ENCODE measurements at places on chromosomes 1 and 21.

- DNase-seq: no peak
These were observed 195.5 kb upstream of the NCAM2 start for GRCh38 chr21:20802631-20803260.

- no peak for DNase-seq
These were observed 92.0 kb downstream of the VWA5B1 start for GRCh38 chr1:20382711-20383110.

DNA sequence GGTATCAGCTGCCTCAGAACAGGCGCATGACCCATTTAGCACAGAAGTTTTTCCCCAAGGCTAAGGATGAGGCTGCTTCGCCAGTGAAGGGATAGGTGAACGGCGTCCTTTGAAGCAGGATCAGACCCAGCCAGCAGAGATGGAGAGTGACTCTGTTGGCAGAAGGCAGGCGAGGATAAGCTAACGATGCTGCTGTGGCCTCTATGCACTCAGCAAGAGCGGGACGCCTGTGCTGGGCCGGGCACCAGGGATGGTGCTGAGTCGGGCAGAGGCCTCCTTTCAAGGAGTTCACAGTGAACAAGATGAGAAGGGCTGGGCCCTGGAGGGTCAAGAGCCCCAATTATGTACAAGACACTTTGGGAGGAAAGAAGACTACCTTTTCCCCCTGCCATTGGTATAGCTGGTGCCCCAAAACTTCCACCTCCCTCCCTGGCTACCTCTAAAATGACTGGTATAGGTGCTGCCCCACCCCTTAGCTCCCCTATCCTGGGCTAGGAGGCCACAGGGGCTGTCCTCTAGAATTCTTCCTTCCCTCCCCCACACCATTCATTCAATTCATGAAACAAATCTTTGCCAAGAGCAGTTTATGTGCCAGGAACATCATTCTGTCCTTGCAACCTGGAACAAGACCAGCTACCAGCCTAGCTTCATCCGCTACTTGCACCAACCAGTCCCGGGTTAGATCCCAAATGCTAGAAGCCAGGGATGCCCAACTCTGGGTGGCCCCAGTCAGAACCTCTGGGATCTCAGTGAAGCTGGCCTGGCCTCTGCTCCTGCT lies 7.5 kb downstream of the XKR8 start:
- no peak for DNase-seq

DNA sequence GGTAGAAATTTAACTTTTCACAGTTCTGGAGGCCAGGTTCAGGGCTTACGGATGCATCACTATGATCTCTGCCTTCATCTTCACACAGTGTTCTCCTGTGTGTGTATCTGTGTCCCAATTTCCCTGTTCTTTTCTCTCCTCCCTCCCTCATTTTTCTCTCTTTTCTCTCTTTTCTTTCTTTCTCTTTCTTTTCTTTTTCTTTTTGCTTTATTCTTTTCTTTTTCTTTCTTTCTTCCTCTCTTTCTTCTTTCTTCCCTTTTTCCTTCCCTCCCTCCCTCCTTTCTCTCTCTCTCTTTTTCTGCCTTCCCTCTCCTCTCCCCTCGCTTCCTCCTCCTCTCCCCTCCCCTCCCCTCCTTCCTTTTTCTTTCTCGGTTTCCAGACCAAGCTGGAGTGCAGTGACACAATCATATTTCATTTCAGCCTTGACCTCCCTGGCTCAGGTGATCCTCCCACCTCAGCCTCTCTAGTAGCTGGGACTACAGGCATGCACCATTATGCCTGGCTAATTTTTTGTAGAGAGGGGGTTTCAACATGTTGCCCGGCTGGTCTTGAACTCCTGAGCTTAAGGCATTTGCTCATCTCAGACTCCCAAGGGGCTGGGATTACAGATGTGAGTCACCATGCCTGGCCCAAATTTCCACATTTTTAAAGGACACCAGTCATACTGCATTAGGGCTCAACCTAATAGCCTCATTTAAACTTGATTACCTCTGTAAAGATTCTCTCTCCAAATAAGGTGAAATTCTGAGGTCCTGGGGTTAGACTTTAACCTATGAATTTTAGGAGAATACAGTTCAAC lies 115.9 kb downstream of the HUNK start:
- no peak for DNase-seq

DNA sequence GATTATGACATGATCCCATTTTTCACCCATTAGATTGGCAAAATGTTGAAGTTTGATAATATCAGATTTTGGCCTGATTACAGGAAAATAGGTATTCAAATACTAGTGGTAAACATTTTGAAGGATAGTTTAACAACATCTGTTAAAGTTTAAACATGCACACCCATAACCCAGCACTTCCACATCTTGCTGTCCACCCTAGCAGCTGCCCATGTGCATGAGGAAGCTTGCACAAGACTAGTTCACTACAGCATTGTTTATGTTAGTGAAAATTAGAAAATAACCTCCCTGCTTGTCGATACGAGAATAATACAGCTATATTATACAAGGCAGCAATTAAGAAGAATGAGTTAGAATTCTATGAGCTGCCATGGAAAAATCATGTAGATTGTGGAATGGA lies 127.6 kb downstream of the C1orf21 start:
- DNase-seq: no peak

GRCh38 chr21:14863745-14864210 lies 201.0 kb downstream of the NRIP1 start:
- no peak for DNase-seq

DNA sequence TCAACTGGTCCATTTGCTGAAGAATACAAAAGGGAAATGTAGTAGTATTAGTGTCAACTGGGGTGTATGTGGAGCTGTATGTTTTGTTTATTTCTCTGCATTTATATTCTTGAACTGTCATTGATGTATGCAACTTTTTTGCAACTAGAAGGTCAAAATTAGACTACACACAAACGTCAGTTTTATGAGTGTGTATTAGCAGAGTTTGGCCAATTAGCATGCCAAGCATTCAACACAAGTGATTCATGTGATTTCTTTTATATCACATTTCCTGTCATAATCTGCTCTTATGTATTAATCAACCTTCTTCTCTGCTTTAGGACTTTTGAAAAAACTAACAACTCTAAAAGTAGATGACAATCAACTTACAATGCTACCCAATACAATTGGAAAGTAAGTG lies 211.1 kb downstream of the LRRC40 start:
- DNase-seq: no peak

GRCh38 chr1:157497987-157498735 lies 54.2 kb downstream of the FCRL5 start:
- no peak for DNase-seq

- peak; percentile 57 for DNase-seq
These were observed 192.3 kb downstream of the SLC45A1 start for GRCh38 chr1:8510041-8510823.

- DNase-seq: no peak
These were observed 91.7 kb downstream of the C1orf94 start for GRCh38 chr1:34268311-34268954.

DNA sequence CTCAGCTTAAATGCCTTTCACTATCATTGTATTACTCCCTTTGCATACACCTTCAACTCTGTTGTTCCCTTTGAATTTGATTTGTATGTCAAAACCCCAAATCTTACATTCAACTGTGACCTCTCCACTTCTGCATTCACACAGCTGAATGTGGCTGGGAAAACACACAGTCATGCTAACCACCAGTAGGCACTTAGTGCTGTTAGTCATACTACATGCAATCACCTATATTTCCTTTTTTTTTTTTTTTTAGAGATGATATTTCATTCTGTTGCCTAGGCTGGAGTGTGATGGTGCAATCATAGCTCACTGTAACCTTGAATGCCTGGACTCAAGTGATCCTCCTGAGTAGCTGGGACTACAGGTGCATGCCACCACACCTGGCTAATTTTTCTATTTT lies 16.2 kb downstream of the BTBD8 start:
- no peak for DNase-seq

GRCh38 chr1:180504186-180504585 lies 1.8 kb upstream of the ACBD6 start:
- no peak for DNase-seq

GRCh38 chr1:162562470-162562828 lies 927 bp downstream of the UAP1 start:
- DNase-seq: no peak

DNA sequence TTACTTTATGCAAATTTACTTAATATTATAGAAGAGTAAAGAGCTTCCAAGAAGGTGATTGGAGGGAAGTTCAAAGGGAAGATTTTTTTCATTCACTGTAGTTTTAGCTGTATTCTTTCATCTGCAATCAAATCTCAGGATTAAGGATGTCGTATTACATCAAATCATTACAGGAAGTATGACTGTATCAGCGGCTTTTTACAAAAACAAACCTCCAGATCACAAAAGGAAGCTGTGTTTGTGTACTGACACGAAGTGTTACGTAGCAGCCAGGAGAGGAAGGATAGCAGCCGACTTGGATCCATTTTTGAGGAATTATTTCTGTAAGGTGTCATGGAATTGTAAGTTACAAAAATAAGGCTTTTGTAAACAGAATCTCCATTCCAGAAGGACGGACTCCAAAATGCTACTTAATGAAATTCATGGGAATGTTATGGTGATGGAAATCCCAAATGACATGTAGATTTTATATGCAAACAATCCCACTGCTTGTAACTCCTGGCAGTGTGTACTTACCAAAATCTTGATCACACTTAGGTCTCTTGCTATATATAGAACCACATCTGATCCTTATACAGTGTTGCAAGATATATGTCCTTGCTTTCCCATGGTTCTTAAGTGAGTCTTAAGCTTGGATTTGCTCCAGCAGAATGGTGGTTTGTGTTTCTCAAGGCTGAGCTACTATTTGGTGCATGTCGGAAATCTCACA lies 49.8 kb downstream of the KCNJ15 start:
- no peak for DNase-seq

- no peak for DNase-seq
These were observed 8.6 kb downstream of the S1PR1 start for GRCh38 chr1:101245246-101245927.

GRCh38 chr1:33042831-33043230 lies 6.1 kb upstream of the AK2 start:
- no peak for DNase-seq

DNA sequence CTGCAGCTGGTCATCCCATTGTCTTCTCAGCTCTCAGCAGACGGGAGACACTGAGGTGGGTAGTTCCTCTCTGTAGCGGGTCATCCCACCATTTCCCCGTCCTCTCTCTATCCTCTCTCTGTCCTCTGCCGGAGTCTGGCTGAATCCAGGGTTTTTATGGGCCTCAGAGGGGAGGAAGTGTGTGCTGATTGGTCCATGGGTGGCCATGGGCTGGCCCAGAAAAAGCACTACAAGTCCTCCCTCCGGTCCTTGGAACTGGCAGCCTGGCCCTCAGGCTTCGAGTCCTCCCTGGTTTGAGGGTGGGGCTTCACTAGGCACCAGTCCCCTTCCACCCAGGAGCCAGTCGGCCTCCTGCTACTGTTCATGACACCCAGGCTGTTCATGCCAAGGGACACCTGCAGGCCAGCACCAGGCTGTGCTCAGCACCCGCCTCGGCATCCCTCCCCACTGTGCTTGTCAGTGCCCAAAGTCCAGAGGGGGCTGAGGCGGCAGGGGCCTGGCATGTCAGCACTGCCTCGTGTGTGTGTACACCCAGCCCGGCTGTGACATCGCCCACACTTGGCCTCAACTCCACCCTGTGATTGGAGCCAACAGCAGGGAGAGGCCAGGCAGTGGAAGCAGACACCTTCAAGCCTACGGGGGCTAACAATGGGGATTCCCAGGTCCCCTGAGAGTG lies 23.0 kb upstream of the LRRC8C start:
- peak; percentile 26 for DNase-seq

- DNase-seq: no peak
These were observed 28.2 kb downstream of the TLR5 start for GRCh38 chr1:223114871-223115270.

- no peak for DNase-seq
These were observed 218.7 kb downstream of the FMN2 start for GRCh38 chr1:240310226-240310925.

DNA sequence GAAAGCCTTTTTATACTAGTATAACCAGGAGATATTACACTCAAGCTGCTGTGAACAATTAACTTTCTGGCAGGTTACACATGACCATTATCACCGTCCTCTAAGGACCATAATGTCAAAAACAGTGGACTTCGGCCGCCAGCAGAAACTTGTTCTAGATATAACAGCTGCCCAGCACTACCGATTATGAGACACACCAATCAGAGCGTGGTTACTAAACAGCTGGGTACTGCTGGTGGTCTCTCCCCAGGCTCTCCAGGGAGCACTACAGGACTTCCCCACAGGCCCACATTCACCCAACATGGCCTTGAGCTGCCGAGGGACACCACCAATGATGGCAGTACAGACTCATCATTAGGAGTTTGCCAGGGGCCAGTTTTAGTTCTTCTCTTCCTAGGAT lies 57.9 kb upstream of the CTBS start:
- no peak for DNase-seq

DNA sequence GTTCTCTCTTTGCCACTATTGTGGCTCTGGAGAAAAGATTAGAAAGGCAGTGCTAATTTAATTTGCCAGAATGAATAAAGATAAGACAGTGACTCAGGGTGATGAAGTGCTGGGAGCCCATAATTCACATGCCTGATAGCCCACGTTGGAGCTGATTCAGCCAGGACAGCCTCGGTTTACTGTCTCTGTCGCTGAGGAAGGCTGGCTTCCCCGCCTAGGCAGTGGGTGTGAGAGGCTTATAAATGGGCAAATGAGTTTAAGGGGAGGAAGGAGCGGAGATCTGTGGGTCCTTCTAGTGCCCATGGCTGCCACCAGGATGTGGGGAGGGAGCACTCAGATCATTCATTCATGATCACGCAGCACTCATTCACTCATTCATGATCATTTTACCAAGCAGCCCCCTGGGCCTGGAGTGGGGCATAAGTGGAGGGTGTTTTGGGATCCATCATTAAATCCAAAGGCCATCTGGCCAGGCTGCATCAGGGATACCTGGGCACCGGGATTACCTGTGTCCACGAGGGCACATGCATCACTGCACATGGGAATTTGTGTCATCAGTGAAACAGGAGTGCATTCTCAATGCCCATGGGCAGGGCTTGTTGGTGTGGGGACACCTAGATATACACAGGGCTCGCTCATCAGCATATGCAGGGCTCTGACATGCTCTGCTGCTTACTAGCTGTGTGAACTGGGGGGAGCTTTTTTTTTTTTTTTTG lies 315.4 kb downstream of the MATN1 start:
- no peak for DNase-seq

- no peak for DNase-seq
These were observed 5.8 kb downstream of the HMCN1 start for GRCh38 chr1:185739967-185740366.

GRCh38 chr21:46179708-46180078 lies 4.6 kb downstream of the SPATC1L start:
- no peak for DNase-seq

Data from activated CD4-positive, alpha-beta T cell treated with anti-CD3 and anti-CD28 coated beads, Interleukin-2, amount 50 U/mL, for 4 hours (primary cell).